ENCODE measurements at places on chromosomes 7 and 10. TPM values are rescaled to one million over a fixed set of nuclear protein-coding genes. Genes with fewer than 3 reads are reported as not detected.
A peak's percentile ranks its signal among the peaks of the same experiment; 100 is the strongest.

Gene SH2D4B
- total RNA-seq: 1.2 TPM

DNA sequence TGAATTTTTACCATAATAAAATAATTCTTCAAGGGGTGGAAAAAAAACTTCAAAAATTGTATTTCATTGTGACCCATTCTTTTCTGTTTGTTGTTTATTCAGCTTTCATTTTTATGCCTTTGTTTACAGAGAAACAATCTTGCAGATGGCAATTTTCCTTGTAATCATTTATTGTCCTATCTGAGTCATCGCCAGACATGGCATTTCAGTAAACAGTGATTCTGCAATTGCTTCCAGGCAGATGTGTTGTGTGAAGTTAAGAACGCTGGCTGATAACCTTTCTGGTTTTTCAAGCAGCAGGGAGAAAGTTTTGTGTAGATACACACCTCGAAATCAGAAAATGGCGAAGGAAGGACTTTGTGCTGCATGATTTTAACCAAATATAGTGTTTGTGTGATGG, 80.7 kb upstream of the RPA3 start:
- no peak for DNase-seq

Gene CLRN3
- not detected for total RNA-seq

DNA sequence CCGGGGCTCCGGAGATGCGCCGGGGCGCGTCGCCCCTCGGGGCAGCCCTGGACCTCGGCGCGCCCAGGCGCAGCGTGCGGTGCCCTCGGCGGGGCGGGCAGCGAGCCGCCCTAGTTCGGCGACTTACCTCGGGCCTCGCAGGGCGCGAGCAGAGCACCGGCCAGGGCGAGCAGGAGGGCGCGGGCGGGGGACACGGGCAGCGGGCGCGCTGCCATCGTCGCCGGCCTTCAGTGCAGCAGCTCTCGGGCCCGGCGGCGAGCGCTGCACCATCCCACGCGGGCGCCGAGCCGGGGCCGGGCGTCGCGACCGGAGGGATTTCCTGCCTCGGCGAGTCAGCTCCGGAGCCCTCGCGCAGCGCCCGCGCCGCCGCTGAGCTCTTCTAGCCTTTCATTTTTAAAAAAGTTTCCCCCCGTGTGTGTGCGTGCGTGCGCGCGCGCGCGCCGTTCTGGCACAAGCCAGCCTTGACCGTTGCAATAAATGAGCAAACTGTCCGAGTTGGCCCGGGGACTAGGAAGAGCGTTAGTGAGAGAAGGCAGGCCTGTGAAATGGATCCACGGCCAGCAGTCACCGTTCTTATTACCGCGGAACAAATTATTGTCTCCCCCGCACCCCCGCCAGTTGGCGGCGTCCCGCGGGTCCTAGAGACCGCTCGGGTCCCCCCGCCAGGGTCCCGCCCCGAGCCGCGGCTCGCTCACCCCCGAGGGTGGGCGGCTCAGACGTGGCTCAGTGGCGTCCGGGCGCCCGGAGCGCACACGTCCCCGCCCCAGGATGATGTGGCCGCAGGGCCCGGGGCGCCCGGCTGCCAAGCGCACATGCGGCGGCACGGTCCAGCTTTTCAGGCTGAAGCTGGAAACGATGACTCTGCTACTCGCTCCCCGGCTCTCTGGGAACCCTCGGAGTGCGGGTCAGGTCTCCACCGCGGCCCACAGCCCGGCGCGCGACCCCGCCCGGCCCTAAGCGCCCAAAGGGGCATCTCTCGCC, at the start of gene ADAM12:
TSS of gene ADAM12 (minus strand) at position 547 of the 981 bp plus-strand sequence. CDS start at position 215, 332 bp downstream.
- peak; percentile 44 for DNase-seq

Gene HOXA9
- not detected for total RNA-seq

Data from frontal cortex (tissue), 4 donors.